ENCODE measurements at places on chromosomes 1 and 21.

GRCh38 chr1:243488459-243489157 is 232.8 kb downstream of the SDCCAG8 start:
- no peak for DNase-seq

DNA sequence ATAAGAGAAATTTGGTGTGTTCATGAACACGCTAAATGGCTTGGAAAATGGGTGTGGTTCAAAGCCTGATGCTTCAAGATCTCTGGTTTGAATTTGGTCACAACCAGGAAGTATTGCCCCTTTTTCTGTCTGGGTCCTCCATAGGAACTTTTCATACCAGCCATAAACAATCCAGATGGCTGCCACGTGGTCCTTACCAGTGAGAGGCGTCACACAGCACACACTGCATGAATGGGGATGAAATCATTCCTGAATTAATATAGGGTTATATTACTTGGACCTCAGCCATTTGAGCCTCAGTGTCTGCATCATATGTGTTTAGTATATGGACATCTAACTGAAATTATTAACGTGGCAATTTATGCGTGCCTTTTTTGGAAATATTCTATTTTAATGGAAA is 64.0 kb downstream of the PRRX1 start:
- no peak for DNase-seq

- no peak for DNase-seq
Observed at GRCh38 chr1:42529724-42530181, 66.7 kb downstream of the CCDC30 start.

DNA sequence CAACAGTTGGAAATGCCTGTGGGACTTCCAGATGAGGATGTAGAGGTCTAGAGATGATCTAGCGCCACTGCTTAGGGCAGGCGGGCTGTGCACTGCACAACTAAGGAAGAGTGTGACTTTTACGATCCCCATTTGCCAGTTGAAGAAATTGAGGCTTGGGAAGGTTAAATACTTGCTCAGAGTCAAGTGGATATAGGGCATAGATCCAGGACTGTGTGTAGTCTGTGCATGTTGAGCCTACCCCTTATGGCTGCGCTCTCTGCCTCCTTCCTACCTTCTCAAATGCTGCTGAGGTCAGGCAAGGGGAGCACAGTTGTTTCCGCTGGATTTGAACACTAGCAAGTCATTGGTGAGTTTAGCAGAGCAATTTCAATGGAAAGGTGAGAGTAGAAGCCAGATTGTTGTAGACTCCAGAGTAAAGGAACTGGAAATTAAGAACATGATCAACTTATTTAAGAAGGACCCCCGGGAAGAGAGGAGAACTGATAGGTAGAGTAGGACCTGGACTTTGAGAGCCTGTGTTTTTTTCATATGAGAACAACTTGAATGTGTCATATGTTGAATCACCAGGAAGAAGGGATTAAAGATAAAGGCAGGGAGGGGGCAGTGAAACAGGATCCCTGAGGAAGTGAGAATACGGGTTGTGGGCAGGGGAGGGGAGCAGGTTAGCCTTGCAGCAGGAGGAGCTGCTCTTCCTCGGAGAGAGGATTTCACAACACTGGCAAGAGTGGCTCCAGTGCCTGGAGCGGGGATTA is 2.7 kb downstream of the CAPN2 start:
- no peak for DNase-seq

GRCh38 chr21:31566064-31566463 is 93.4 kb upstream of the SOD1 start:
- DNase-seq, result no peak

GRCh38 chr1:16727190-16728111 is 12.9 kb upstream of the RNU1-4 start:
- no peak for DNase-seq

GRCh38 chr1:11761988-11762406 is at the start of gene C1orf167:
TSS of gene C1orf167 (plus strand) at chr1:11762193. CDS start at chr1:11764401, 2,208 bp downstream.
- no peak for DNase-seq

GRCh38 chr1:8782001-8782620 is 35.3 kb downstream of the RERE start:
- no peak for DNase-seq

DNA sequence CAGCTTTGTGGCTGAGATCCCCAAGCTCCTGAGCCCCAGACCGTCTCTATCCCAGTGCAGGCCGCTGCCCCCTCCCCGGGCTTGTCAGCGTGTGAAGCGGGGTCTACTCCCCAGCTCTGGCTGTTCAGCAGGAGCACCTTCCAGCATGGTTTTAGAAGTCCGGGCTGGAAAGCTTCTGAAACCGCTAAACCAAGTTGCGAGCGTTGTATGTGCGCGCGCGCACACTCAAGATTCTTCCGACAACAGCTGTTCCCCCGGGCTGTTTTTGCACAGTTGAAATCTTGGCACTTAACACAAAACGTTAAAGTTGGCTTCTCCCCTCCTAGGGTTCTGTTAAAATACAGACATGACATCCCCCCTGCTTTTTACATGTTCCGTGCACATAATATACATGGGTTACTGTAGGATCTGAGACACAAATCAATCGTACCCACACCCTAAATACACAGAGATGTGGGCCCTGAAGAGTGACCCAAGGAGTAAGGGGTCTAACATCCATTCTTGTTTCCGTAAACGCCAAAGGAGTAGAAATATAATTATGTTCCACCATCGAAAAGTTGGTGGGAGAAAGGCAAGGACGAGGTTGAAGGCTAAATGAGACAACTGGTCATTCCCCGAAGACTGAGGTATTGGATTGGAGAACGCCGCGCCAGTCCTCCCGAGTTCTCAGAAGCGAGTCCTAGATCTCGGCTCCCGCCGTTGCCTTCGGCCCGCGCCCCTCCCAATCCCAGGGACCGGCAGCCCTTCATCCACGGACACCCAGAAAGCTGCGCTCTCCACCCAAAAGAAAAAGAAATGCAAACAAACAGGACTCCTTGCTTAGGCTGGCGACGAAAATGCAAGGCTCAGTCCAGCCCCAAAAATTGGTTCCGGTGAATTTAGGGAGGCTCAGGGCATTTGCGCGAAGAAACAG is 1.3 kb downstream of the TBX15 start:
- DNase-seq, result no peak

- no peak for DNase-seq
Observed at GRCh38 chr1:8874230-8875201, 4.0 kb downstream of the ENO1 start.

GRCh38 chr21:43188592-43189210 is 19.9 kb downstream of the CRYAA start:
- DNase-seq, result no peak

DNA sequence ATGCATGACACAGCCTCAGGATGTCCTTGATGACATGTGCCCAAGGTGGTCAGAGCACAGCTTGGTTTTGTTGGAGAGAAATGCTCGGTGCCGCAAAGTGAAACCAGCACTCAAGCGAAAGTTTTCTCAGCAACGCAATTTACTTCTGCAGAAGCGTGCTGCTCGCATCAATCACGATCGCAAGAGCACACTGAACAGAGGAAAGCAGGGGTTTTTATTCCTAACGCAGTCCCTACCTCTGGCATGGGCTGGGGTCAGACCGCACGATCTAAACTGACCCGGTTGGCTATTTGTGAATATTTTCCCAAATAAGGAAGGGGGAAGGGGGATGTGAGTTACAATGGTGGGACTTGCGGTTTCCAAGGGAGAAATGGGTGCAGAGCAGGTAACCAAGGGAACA is 809 bp upstream of the ZNF669 start:
- no peak for DNase-seq

- DNase-seq, result no peak
Observed at GRCh38 chr1:201396861-201397464, 2.2 kb downstream of the LAD1 start.

DNA sequence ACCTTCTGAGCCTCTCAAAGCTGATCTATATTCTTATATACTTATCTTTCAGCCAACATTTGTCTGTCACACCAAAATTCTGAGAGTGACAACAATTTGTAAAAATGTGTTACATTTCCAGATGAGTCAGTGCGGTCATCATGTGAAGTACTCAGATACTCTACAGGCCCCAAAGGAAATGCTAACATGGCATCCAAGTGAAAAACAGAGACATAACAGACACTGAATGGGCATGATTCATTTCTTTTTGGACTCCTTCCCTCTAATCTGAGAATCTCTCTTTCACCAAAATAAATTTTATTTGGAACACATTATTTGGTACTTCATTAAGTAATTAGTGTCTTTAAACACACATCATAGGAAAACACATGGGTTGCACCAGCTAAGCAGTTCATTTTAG is 96.6 kb downstream of the SLC44A5 start:
- DNase-seq, result no peak

DNA sequence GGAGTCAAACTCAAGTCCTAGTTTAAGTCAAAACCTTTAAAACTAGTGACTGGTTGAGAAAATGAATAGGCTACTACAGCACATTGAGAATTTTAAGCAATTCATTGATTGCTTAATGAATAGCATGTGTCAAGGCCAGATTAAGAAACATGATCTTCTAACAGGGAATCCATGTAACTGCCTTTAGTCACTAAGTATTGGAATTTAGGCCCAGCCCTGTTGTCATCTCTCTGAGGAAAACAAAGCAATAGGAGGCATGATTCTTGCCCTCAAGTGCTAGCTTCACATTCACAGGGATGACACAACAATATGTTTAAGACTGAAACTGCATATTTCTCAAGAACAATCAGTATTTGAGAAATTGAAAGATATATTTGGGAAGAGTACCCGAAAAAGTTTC is 70.0 kb upstream of the PTGS2 start:
- DNase-seq, result no peak

GRCh38 chr1:197973206-197973605 is 56.0 kb downstream of the LHX9 start:
- DNase-seq, result no peak

- DNase-seq, result no peak
Observed at GRCh38 chr1:117783606-117784396, 145.6 kb downstream of the GDAP2 start.

Measured in stimulated activated CD8-positive, alpha-beta memory T cell treated with anti-CD3 and anti-CD28 coated beads, Interleukin-2, amount 100 ng/mL, for 1 hour (primary cell).